ENCODE measurements at places on chromosomes 3 and 15.

DNA sequence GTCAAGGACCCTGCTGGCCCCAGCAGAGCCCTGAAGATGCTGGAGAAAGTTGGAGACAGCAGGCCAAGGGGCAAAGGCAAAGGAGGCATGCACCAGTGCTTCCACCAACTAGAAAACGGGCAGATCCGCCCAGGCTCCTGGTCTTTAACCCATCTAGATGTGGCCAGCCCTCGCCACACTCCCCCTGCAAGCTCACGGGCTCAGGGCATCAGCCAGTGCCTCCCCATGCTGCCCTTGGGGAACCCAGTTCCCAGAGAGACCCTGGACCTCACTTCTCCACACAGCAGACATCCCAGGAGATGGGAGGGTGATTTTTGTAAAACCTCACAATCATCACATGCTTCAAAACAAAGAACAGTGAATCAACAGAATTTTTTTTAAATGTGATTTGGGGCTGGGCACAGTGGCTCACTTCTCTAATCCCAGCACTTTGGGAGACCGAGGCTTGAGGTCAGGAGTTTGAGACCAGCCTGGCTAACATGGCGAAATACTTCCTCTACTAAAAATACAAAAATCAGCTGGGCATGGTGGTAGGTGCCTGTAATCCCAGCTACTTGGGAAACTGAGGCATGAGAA, 24.5 kb downstream of the CYFIP1 start:
- DNase-seq = no peak

GRCh38 chr3:151589311-151589710, 128.4 kb upstream of the IGSF10 start:
- no peak for DNase-seq

DNA sequence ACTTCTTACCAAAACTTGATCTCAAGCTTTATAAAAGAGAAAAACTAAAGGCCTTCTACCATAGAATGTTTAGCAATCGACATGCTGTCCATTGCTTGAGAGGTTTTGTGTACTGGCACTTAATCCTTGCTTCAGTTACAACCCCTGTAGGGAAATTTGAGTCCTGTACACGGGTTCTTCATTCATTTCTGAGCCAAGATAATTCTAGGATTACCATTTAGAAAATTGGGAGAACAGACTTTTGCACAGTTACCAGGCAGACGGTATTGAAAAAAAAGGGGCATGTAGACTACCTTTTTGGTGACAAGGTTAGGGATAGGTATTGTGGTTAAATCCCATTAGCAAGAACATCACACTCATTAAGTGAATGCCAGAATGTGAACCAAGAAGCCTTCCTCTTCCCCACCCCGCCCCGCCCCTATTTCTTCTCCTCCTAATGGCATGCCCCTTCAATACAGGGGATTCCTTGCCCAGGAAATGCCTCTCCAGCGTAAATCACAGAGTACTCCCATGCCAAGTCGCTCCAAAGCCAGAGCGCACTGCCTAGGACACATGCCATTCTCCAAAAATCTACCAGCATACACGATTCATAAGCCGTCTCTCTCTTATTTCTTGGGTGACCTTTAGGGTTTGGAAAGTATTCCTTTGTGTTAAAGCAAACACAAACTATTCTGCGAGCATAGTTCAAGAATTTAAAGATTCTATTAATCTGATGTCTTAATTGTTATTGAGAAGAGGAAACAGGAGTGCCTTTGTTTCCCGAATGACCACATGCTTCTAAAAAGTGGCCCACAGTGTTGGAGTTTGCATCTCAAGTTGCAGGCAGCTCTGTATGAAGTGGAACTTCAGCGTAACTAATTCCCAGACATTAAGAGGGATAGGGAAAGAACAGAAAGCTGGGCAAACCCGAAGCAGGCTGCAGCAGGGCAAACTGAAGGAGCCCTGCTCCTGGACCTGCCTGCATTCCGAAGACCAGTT, 164.0 kb upstream of the NR2F2 start:
- DNase-seq = no peak

- DNase-seq = no peak
These were observed 155.7 kb downstream of the IGF1R start for GRCh38 chr15:98804057-98804380.

Measured in activated T-helper 1 cell treated with anti-CD3 and anti-CD28 coated beads, Interleukin-12 subunit alpha, Interleukin-12 subunit beta, Interleukin-2, Interleukin-4 antibody, amounts not matched to agents 30 ng/mL and 10 ng/mL and 1 ng/mL, durations not matched to agents 14 hours and 24 hours and 36 hours (primary cell).